ENCODE measurements at places on chromosomes 1 and 21. TPM values are rescaled to one million over a fixed set of nuclear protein-coding genes. Genes with fewer than 3 reads are reported as not detected.

DNA sequence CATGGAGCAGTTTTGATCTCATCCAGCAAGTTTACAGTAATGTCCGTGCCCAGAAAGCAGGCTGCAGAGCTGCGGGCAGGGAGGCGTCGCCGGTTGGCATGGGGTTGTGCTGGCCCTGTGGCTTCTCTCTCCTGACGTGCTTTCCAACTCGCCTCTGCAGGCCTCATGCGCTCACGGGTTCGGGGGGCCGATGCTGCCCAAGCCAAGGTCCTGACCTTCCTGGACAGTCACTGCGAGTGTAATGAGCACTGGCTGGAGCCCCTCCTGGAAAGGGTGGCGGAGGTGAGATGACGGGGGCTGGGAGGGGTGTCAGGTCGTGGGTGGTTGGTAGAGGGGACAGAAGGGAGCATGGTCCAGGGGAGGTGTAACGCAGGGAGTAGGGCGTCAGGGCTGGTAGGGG is 176.1 kb downstream of the GALNT2 start:
- DNase-seq = no peak

DNA sequence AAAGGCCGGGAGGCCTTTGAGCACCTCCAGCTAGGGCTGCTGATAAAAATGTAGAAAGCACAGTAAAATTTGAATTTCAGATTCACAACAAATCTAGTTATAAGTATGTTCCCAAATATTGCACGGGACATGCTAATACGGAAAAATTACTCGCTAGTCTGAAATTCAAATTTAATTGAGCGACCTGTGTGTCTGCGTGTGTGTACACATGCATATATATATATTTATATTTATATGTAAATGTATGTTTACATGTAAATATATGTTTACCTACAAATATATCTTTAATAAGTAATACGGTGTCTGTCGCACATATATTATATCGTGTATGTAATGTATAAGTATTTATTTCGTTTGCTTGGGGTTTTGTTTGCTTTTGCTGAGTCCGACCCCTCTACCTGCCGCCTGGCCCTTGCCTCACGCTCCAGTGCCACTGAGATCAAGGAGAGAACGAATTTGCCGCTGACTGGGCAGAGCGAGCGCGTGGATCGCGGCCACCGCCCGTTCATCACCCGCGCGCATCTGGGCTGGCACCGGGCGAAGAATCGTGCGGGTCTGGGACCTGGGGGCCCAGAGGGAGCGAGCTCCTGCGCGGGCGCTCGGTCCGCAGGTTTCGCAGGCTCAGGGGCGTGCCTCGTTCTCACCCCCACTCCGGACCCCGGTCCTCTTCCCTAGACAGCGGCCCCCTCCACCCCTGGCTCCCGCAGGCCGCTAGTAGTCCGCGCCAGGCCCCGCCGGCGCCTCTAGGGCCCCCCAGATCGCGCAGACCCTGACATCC is 534 bp upstream of the WRAP73 start:
- peak; percentile 23 for DNase-seq

GRCh38 chr1:201264072-201264471 is 19.2 kb upstream of the PKP1 start:
- DNase-seq = no peak

- no peak for DNase-seq
These were observed 41.1 kb downstream of the KCNJ6 start for GRCh38 chr21:37874904-37875780.

DNA sequence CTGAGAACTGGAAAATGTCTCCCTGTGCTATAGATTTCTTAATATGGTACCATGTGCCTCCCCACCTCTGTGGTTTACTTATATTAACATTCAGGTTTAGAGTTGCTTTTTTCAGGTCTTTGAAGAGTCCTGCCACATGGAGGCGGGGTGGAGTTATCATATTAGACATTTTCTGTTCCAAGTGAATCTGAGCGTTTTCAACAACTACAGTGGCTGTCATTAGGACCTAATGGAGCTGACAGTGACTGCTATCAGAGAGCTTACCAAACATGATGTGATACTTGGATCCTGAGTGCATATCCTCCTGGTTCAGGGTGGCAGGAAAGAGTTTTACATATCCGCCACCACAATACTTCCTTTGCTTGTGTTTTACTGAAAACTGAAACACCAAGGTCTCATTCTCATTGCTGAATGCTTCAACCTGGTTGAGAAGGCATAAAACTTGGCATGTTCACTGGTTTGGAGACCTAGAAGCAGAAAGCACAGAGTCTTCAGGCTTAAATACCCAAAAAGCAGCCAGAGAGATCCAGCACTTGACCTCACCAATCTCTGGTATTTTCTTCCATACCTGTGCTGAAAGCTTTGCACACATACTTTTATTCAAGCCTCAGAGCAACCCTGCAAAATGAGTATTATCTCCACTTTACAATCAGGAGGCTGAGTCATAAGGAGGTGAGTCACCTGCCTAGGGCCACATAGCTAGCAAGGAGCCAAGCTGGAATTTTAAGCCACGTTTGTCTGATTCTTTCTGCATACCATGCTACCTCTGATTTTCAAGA is 47.4 kb upstream of the OSBPL9 start:
- no peak for DNase-seq

DNA sequence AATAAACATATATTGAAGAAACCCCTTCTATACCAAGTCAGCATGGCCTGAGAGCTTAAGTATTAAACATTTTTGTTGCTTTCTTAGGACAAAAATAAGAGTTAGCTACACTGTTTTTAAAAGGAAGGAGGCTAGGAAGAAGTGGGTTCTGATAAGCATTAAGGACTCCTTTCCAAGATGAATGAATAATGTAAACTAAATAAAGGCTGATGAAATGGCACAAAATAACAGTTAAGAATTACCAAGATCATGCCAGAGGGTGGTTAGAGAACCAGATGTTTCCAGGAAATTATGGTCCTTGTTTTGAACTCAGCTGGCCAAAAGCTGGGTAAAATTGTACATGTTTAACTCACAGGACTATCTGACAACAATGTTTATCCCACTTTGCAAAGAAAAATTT is 114.1 kb upstream of the ETS2 start:
- no peak for DNase-seq

DNA sequence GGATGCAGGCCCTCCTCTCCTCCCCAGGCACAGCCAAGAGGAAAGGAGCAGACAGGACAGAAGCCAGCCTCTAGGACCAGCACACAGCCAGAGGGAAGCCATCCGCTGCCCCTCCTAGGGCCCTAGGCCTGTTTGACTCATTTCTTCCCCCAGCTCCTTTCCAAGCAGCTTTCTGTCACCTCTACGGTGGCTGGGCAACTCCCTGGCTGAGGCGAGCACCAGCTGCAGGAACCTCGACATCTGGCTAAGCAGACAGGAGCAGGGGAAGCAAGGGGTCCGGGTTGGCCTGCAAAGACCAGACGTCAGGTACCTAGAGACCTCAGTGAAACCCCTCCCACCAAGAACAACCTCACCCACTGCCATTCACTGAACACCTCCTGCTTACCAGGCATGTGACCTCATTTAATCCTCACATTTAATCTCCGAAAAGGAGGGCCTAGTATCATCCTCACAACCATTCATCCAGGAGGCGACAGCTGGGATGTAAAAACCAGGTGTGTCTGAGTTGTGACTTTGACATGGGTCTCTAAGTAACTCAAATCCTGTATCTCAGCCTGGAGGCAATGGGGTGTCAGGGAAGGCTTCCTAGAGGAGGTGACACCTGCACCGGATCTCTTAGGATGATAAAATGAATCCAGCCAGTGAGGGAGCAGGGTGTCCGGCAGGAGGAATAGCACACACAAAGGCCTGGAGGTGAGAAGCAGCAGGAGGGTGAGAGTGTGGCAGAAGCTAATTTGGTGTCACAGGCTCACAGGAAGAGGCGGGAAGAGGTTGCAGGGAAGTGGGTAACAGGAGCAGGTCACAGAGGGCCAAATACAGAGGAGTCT is 5.9 kb downstream of the LRP8 start:
- DNase-seq = no peak

DNA sequence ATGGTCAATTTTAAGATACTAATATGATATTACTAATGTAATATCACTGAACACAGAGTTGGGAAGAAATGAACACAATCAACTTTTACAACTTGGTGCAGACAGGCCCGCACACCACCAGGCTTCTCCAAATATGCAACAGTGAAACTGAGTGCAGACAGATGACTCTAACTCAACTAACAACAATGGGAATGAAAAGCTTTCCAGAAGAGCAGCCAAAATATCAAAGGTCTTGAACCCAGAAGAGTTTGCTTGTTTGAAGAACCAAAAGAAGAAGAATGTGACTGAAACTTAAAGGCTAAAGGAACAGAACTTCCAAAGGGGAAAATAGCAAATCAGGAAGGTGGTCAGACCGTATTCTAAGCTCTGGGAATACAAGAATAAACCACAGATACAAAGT is 89.8 kb upstream of the COL11A1 start:
- no peak for DNase-seq

DNA sequence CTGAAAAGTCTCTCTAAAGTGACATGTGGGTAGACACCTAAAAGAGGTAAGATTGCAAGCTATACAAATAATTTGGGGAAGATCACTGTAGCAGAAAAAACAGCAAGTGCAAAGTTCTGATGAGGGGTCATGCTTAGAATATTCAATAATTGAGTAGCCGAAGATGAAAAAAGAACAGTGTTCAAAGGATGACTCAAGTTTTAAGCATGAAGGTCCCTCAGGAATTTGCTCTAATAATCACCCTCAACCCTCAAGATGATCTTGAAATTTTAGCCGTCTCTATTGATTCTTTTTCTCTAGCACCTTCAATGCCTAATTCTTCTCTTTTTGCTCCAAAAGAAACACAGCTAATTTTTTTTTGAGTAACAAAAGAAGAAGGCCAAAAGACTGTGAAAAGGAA is 190.6 kb upstream of the ZNHIT6 start:
- DNase-seq = no peak

GRCh38 chr1:160504651-160505050 is 18.4 kb downstream of the SLAMF6 start:
- no peak for DNase-seq

GRCh38 chr1:6260433-6260934 is 414 bp downstream of the GPR153 start:
- no peak for DNase-seq

GRCh38 chr1:21801100-21801499 is 11.0 kb upstream of the LDLRAD2 start:
- DNase-seq = no peak

DNA sequence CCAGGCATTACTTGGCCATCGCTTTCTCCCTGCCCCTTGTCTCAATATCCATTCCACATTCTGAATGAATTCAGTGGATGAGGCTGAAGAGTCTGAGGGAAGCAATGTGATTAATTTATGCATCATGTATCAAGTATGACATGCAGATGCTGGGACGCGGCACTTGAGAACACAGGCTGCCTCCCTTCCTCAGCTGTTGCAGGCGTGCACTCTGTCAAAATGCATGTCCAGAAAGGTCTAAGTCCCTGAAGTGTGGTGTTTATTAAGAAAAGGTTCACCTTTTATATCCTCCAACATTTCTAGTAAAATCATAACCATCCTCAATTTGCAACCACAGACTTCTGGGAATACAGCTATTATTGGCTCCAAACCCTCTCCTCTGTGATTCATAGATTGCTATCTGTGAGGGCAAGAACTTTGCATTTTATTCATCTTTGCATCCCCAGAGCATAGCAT is 22.6 kb upstream of the RAB3GAP2 start:
- no peak for DNase-seq

DNA sequence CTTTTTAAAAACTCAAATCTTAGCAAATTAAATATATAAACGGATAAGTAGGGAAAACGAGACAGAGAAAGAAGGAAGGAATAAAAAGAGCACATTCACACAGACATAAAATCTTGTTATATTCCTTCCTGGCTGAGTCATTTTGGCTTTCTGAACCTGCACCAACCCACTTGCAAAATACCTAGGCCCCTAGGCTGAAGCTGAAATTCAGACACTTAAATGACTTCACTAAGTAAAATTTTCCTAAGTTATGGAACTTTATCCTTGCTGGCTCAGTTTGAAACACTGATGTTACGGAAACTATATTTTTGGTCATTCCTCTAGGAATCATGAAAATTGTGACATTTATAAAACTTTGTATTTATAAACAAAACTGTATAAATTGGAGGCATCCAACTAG is 462.8 kb upstream of the NFIA start:
- DNase-seq = no peak

DNA sequence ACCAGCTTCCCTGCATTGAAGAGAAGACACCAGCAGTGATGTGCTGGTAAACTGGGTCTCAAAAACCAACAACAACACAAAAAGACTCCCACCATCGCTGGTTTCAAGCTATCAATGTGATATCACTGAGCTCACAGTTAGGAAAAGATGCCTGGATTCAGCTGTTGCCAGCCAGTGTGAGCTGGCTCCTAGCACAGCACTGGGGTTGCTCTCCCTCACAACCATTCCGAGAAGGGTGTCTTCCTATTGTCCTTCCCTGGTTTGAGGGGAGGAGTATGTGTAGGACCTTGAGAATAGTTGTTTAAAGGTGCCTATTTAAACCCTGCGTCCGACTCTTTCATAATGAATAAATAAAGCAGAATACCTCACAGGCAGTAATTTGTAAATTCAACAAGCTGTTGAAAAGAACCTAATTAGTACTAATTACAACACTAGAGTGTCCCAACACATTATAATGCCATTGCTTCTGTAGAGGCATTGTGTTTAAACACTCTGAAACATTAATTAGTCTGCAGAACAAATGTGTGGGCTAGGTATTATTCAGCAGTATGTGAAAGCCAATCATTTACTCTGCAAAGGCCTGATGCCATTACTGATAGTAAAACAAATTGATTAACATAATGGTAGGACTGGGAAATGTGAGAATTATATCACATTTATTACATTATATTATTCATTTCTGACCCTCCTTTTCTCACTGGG is 17.2 kb downstream of the NIBAN1 start:
- no peak for DNase-seq

DNA sequence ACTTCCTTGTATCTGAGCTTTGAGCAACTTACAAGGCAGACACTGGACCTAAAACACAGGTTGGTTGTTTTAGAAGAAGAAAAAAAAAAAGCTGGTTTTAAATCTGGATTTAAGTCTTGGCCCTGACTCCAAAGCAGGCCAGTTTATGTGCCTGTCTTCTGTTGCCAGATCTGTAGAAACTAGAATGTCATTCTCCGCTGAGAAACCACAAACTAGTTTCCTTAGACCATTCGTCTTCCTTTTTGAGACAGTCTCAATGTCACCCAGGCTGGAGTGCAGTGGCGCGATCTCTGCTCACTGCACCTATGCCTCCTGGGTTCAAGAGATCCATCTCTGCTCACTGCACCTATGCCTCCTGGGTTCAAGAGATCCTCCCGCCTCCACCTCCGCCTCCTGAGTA is 33.9 kb downstream of the APP start:
- DNase-seq = no peak

GRCh38 chr1:245317217-245317616 is 162.4 kb downstream of the KIF26B start:
- DNase-seq = no peak

- DNase-seq = peak; percentile 21
These were observed 10.4 kb upstream of the TMEM240 start for GRCh38 chr1:1550591-1551432.

- DNase-seq = no peak
These were observed 121.2 kb downstream of the TRABD2B start for GRCh38 chr1:47875831-47876586.

- DNase-seq = no peak
These were observed 45.0 kb downstream of the NEK2 start for GRCh38 chr1:211630236-211631081.

- DNase-seq = no peak
These were observed 88.0 kb downstream of the SIK1 start for GRCh38 chr21:43338951-43339350.

ACP6 gene
- 23.5 TPM for total RNA-seq

CD48 gene
- 7.4 TPM for total RNA-seq

DYNLT4 gene
- total RNA-seq = 0.40 TPM

PLOD1 gene
- 36.4 TPM for total RNA-seq

DYNLT5 gene
- 0.17 TPM for total RNA-seq

LMX1A gene
- 0.64 TPM for total RNA-seq

UBE2U gene
- total RNA-seq = not detected

KLHL20 gene
- 23.3 TPM for total RNA-seq

Data from left colon (tissue), 2 donors.